ENCODE measurements at places on chromosomes 3 and 15. TPM values are rescaled to one million over a fixed set of nuclear protein-coding genes. Genes with fewer than 3 reads are reported as not detected.
A peak's percentile ranks its signal among the peaks of the same experiment; 100 is the strongest.

DNA sequence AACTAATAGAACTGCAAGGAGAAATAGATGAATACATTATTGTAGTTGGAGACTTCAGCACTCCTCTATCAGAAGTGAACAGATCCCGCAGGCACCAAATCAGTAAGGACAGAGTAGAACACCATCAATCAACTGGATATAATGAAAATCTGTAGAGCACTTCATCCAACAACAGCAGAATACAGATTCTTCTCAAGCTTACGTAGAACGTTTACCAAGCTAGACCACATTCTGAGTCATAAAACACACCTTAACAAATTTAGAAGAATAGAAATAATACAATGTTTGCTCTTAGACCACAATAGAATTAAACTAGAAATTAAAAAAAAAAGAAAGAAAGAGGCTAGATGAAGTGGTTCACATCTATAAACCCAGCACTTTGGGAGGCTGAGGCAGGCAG, 70.7 kb upstream of the NEDD4 start:
- H3K27ac ChIP-seq: no peak overlapping the region
- no peaks in the 10 kb centered on the region for H3K27me3 ChIP-seq

- no peak overlapping the region for H3K4me3 ChIP-seq
- peaks cover 23% of the 10 kb centered on the region for H3K4me1 ChIP-seq
- H3K27ac ChIP-seq: no peak overlapping the region
- H3K36me3 ChIP-seq: no peaks in the 10 kb centered on the region
- no peak for DNase-seq
Measured at GRCh38 chr3:16437640-16438039, 75.9 kb downstream of the RFTN1 start.

GRCh38 chr3:43096761-43097160, 9.1 kb downstream of the POMGNT2 start:
- H3K27me3 ChIP-seq: no peaks in the 10 kb centered on the region
- H3K4me3 ChIP-seq: no peak overlapping the region
- H3K4me1 ChIP-seq: peaks cover 8% of the 10 kb centered on the region

DNA sequence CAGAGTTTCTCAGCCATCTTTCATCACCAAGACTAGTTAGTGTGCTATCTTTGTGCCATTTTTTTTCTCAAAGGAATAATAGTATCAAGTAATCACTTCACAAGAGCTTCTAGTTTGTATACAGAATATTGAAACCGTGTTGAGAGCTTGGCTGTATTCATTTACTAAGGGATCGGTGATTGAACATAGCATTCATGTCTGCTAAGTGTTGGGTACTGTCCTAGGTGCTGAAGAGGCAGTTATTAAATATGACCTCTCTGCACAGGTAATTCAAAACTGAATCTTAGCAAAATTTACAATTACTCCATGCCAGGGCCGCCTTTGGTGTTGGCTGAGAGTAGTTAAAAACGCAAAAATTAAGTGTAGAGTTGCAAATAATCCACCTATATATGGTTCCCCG, 355.3 kb upstream of the RORA start:
- no peaks in the 10 kb centered on the region for H3K36me3 ChIP-seq
- no peak overlapping the region for H3K27ac ChIP-seq
- no peak overlapping the region for H3K4me3 ChIP-seq
- no peaks in the 10 kb centered on the region for H3K4me1 ChIP-seq
- DNase-seq: no peak

GRCh38 chr3:15645740-15646501, 44.4 kb downstream of the BTD start:
- H3K4me3 ChIP-seq: no peak overlapping the region
- no peaks in the 10 kb centered on the region for H3K36me3 ChIP-seq
- no peaks in the 10 kb centered on the region for H3K27me3 ChIP-seq
- DNase-seq: peak; percentile 37

The DPPA2 gene
- total RNA-seq: not detected
